ENCODE measurements at places on chromosomes 2 and 18.

DNA sequence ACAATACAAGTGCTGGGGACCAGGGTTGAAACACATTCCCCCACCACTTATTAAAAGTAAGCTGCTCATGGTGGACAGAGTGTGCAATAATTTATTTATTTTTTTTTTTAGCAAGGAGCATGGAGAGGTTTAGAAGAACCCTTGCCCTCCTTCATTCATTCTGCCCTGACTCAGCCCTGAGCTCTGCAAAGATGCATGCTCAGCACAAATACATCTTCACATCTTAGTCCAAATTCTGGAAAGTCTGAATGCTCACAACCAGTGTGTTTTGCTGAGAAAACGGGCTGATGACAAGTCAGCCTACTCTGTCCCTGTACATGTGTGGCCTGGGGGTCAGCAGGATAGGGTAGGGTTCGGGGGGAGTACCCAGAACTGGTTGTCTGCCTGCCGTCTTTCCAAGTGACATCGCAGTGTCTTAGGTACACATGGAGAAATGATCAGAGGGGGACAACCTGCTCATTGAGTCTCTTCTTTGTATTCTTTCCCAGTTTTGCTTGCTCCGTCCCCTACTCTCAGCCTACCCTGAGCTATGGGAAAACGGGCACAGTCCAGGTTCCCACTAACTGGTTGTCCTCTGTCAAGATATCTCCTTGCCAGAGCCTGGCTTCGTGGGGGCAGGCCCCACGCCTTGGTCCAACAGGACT is 76.4 kb downstream of the ADD2 start:
- DNase-seq: no peak

- no peak for DNase-seq
These were observed 215.3 kb upstream of the GULP1 start for GRCh38 chr2:188076149-188077056.

GRCh38 chr18:10270151-10270571 is 184.3 kb upstream of the APCDD1 start:
- no peak for DNase-seq

DNA sequence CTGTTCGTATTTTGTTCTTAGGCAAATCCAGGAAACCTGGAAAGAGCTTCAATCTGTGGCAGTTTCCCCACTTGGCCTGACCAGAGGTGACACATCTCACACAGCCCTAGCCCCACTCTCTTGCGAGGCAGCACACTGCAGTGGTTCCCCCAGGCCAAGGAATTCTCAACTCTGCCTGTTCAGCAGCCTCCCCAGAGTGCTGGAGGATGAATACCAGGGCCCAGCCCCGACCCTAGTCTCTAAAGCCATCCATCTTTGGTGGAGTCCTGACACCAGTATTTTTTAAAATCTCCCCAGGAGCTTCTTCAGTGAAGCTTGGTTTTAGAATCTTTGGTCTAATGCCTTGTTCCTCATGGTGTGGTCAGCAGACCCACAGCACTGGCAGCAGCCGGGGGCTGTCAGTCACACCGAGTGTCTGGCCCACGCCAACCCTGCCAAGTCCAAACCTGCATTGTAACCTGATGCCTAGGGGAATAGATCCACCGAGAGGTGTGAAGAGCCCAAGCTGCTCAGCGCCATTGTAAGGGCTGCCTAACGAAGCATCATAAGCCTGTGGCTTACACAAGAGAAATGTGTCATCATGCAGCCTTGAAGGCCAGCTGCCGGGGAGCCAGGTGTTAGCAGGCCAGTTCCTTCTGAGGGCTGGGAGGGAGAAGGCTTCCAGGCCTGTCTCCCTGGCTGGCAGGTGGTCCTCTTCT is 428.7 kb upstream of the ID2 start:
- DNase-seq: no peak

GRCh38 chr2:133448195-133448594 is 120.1 kb downstream of the NCKAP5 start:
- no peak for DNase-seq

- DNase-seq: no peak
These were observed 6.2 kb downstream of the IMPA2 start for GRCh38 chr18:11987527-11987926.

GRCh38 chr18:7322817-7323485 is 92.1 kb downstream of the LRRC30 start:
- no peak for DNase-seq

DNA sequence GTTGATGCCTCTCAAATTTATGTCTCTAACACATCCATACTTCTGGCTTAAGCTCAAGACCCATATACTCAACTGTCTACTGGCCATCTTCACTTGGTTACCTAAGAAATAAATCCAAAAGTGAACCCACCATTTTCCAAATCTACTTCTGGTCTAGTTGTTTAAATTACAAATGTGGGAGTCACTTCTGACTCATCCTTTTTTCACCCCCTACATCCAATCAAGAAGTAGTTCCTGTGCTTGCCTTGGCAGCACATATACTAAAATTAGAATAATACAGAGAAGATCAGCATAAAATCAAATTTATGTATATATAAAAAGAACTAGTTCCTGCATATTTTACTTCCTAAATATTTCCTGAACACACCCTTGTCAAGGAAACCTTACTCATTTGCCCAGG is 53.6 kb downstream of the STRN start:
- no peak for DNase-seq

- DNase-seq: no peak
These were observed 151.8 kb downstream of the SH3RF3 start for GRCh38 chr2:109280804-109281203.

- no peak for DNase-seq
These were observed 36.1 kb downstream of the TRAK2 start for GRCh38 chr2:201415149-201415548.

GRCh38 chr2:226873051-226873620 is 37.3 kb downstream of the RHBDD1 start:
- DNase-seq: no peak

- DNase-seq: no peak
These were observed 133.9 kb downstream of the MTCL1 start for GRCh38 chr18:8839281-8839680.
